ENCODE measurements at places on chromosomes 16 and 17. TPM values are rescaled to one million over a fixed set of nuclear protein-coding genes. Genes with fewer than 3 reads are reported as not detected.

OR1A1 gene
- not detected for total RNA-seq

ODAD4 gene
- 0.10 TPM for total RNA-seq

ACE gene
- total RNA-seq, result not detected

DNA sequence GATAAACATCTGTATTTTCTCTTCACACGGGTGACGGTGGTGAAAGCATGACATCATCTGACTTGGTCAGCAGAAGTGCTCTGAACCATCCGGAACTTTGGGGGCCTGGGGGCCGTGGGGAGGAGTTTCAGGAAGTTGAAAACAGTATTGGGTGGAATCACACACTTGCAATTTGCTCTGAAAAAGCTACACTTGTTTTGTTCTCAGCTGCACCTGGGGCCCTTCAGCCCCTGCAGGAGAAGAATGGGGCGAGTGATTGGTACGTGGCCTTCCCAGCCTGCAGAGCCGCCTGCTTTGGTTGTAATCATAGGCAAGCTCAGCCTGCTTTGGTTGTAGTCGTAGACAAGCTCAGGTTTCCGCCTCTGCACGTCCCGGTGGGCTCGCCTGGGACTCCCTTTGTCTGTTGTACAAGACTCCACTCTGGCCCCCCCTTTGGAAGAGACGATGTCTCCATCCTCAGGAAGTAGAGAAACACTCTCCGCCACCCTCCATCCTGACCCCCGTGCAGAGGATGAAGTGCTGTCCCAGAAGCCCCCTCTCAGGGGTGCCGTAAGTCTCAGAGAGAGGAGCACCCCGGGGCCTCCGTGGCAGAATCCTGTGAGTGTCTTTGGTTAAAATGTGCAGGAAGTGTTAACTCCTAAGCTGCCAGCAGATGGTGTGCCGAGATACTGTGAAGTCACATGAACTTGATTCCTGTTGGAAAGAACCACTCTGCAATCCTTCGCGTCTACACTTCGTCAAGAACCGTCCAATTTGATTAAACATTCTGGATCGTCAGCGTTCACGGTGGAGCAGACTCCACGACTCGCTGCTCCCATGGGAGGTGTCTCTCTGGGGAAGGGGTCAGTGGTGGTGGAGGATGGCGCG lies 5.4 kb downstream of the BANP start:
- no peak for DNase-seq

- no peak for DNase-seq
These were observed 58.8 kb downstream of the NT5M start for GRCh38 chr17:17361867-17362539.

DNA sequence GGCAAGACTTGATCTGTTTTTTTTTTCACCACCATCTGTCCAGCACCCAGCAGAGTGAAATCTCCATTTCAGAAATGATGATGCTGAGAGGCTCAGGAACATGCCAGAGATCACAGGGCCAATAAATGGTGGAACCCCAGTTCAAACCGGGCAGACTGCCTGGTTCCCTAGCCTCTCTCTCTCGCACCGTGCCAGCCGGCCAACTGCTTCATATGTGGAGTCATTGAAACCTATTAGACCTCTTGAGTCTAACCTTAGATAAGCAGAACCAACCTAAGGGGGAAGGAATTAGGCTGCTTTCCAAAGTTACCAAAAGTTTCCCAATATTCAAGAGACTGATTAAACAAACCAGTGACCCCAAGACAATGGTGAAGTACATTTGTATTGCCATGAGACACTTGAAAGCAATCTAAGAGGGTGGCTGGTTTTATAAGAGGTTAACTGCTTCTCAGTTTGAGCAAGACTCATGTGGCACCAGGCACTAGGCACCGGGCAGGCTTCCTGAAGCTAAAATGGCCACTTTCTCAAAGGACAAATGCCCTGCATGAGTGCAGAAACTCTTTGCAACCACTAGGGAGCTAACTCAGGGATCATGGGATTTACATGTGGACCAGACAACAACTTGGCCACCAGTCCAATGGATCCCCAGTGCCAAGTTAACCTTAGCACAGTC lies 18.4 kb downstream of the TOX3 start:
- no peak for DNase-seq
